ENCODE measurements at places on chromosomes 7 and 10.

- no peak for ATAC-seq
Measured at GRCh38 chr10:123704812-123705211, 38.7 kb downstream of the GPR26 start.

- no peak for ATAC-seq
Measured at GRCh38 chr7:142785841-142786250, 15.1 kb downstream of the PRSS2 start.

- no peak for ATAC-seq
Measured at GRCh38 chr7:77867537-77867865, 68.9 kb downstream of the PHTF2 start.

GRCh38 chr7:36742911-36743775 is 18.8 kb upstream of the AOAH start:
- ATAC-seq: peak; percentile 82

- peak; percentile 24 for ATAC-seq
Measured at GRCh38 chr10:54797636-54798321, 3.3 kb downstream of the PCDH15 start.

DNA sequence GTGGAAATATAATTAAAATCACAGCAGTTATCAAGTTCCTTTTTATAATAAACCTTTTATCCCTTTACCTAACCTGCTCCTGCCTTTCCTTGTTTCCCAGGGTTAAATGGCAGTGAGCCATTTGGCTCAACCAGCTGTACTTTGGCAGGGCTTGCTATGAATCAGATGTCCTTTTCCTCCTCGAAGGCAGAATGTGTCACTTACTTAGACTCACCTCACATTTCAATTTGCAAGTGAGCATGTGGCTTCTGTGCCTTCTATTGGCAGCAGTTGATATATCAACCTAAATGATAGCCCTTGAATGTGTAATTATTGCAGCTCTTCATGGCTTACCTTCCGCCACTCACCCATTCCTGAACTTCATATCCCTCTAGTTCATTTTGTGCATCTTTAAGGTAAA is 301.7 kb downstream of the CSTF2T start:
- ATAC-seq: no peak

- ATAC-seq: no peak
Measured at GRCh38 chr10:49231086-49231820, 43.1 kb upstream of the TMEM273 start.

DNA sequence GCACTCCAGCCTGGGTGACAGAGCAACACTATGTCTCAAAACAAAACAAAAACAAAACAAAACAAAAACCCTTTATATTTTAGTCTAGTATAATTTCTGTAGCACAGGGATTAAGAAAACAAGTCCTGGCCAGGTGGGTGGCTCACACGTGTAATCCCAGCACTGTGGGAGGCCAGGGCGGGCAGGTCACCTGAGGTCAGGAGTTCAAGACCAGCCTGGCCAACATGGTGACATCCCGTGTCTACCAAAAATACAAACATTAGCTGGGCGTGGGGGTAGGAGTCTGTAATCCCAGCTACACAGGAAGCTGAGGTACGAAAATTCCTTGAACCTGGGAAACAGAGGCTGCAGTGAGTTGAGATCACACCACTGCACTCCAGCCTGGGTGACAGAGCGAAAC is 23.2 kb upstream of the ASL start:
- ATAC-seq: no peak

Data from motor neuron (in vitro differentiated cells).